ENCODE measurements at places on chromosomes 16 and 17. TPM values are rescaled to one million over a fixed set of nuclear protein-coding genes. Genes with fewer than 3 reads are reported as not detected.

DNA sequence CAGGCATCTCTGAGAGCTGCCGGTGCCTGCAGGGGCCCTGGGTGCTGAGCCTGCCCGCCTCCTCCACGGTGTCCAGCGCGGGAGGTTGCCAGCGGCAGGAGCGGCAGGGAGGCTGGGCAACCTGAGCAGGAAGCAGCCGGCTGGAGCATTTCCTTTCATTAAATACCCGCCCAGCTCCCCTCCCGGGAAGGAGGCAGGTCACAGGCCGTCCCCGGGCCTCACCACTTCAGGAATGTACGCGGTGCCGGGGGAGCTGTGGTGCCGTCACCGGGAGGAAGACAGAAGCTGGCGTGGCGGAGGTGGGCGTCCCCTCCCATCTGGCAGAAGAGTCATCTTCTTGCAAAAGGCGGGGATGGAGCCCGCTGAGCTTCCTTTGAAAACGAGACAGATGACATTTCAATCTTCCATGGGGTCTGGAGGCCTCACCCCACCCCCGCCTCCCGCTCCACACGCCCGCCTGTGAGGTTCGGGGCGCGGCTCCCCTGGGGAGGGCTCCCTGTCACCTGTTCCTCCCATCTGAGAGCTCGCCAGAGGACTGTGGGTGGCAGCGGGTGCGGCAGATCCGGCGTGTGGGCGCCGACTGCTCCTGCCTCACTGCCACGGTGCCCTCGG is 16.0 kb downstream of the SOX8 start:
- no peak for DNase-seq

DNA sequence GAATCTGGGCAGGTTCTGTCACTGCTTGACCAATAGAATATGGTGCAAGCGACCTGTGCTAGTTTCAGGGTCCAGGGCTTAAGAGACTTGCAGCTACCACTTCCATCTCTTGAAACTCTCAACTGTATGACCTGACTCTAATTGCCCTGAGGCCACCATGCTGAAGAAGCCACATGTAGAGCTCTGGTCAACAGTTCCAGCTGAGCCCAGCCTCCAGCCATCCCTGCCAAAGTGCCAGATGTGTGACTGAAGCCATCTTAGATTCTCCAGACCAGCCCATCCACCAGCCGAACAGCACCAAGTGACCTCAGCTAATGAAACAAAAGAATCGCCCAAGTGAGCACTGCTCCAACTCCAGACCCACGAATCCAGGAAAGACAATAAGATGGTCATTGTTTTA is 3.4 kb upstream of the MT2A start:
- DNase-seq = no peak

DNA sequence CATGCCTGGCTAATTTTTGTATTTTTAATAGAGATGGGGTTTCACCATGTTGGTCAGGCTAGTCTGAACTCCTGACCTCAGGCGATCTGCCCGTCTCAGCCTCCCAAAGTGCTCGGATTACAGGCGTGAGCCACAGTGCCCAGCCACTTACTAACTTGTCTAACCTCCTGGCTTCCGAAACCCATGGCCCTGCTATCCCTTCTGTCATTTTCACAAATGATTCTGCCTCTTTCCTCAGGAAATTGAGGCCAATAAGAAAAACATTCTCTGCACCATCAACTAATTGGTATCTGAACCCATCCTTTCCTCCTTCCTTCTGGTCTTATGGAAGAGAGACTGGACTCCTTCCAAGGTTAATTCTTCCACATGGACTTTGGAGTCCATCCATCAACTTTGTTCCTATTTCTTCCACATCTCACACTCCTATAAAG is 27.9 kb upstream of the TNRC6A start:
- DNase-seq = no peak

The KCNH4 gene
- total RNA-seq = 0.54 TPM
